ENCODE measurements at places on chromosomes 12 and 14.

DNA sequence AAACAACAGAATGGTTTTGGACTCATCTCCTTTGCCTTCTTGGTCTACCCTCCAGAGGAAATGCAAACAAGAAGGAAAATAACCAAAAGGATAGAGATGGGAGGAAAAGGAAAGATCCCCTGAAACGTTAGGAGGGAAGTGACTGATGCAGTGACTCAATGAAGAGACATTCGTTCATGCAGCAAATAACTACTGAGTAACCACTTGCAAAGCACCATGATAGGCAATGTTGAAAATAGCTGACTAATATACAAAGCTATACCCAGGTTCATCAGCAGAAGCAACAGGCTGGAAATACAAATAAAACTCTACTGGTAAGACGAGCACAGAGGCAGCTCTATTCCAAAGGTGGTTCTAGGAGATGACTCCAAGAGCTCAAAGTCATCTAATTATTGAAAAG lies 41.8 kb downstream of the R3HDM2 start:
- no peak for DNase-seq

DNA sequence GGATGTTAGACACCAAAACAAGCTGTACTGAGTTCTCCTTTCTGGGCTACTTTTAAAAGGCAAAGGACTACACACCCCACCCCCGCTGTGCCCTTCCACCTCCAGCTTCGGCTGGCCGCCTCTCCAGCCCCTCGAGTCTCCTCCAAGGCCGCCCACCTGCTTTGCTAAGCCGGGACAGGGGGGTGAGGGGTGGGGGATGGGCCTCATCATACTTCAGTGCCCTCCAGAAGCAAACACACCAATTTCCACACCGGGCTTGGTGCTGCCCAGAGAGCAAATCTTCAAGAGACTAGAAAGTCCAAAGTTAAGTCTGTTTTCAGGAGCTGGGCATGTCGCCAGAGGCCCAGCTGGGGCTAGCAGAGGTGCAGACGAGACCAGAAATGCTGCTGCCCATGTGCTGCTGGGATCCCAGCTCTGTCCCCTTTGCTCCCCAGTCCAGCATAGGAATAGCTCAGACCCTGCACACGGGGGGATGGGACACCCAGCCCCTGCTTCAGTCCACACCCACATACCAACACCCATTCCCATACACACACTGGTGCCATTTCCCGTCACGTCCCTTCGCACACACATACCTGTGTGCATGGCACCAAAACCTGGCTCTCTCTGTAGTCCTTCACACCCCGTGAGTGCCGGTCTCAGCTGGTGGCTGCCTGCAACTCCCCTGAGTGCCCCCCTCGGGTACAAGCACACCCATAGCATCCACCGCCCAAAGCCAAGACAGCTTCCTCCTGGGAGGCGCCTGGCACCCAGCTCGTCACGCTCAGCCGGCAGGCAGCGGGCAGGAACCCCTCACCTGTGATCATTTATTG lies 1.0 kb downstream of the SLC6A12 start:
- DNase-seq = no peak

DNA sequence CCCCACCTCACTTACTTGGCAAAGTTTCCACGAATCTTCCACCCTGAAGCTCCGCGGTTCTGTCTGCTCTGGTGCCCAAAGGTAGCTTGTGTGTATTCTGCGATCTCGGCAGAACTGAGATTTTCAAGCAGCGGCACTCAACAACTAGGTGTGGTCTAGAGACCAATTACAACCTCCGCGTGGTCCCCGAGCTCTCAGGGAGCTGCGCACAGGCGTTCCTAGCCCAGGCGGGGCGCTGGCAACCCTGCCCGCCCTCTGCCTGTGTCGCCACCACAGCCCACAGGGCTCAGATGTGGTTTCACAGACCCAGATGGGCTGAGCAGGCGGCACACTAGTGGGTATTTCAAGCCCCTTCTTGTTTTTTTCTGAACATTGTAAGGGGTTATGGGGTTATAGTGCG lies 1.5 kb upstream of the DIABLO start:
- no peak for DNase-seq

DNA sequence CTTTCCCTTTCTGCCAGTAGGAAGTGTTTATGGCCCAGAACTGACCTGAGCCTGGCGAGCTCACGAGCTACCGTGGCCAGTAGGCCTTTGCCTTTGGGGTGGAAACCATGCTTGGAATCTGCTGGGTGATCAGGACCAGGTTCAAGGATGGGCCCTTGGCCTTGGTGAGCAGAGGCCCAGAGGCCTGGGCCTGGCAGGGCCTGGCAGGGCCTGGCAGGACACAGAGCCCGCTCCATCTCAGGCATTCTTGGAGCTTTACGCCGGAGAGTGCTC lies 184.8 kb upstream of the RTL1 start:
- DNase-seq = no peak

DNA sequence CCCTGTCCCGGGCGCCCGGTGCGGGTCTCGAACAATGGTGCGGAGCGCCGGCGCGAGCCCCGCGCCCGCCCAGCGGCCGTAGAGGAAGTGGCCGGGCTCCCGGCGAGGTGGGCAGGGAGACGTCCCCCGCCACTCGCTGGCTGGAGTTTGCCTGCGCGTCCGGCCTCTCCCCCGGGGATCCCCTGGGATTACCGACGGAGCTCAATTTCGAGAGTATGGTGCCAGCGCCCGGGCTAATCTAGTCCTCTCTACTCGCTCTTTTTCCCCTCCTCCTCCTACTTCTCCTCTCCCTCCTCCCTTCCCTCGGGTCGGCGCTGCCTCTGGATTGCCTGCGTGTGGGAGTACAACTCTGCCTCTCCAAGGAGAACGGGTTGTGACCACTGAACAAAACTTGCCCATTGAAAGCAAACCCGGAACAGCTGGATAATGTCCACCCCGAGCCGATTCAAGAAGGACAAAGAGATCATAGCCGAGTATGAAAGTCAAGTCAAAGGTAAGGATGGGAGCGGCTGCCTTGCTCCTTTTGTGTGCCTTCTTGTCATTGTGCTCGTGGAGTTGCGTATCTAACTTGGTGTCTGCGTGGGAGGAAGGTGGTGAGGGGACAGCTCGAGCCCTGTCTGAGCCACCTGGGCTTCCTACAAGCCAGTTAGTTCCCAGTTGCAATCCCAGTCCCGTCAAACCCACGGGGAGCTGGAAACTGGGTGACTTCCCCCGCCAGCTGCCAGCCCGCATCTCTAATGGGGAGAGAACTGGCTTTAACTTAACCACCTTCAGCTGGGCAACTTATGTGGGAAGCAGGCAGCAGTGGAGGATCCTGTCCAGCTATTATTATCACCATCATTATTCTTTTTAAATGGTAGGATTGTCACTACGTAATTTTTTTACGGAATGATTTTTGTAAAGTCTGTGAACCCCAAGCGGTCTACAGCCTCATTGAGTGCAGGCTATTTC lies at the start of gene SRGAP1:
TSS of gene SRGAP1 (plus strand) at position 310 of the 951 bp plus-strand sequence. CDS start at position 427, 117 bp downstream.
- peak; percentile 77 for DNase-seq

GRCh38 chr12:57936513-57936883 lies 4.9 kb upstream of the ATP23 start:
- DNase-seq = no peak

DNA sequence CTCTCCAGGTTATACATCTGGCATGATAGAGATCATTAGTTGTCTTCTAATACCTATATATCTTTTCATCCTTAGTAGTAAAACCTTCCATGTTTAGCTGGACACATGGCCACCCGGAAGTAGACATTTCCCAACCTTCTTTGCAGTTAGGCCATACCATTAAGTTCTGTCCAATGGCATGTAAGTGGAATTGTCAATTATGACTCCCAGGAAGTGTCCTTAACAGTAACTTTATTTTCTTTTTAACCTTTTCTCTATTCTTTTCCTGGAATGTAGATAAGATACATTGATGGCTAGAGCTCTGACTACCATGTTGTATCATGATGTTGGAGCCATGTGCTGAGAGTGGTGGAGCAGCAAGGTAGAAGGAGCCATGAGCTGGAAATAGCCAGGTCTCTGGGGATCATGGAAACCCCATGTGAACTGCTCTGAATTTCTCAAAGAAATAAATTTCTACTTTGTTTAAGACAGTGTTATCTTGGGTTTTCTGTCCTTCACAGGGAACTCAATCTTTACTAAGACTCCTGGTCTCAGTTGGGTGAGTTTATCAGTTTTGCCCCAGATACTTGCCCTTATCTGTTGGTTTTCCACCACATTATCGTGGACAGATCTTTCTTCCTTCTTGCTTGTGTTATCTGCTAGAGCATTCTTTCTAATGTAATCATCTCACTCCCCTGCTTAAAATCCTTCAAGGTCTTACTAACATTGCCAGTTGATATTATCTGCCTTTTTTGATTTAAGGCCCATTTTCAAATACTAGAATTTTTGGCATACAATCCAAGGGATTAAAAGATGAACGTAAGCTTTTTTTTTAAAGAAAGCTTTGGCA lies 5.1 kb upstream of the LTA4H start:
- DNase-seq = no peak

DNA sequence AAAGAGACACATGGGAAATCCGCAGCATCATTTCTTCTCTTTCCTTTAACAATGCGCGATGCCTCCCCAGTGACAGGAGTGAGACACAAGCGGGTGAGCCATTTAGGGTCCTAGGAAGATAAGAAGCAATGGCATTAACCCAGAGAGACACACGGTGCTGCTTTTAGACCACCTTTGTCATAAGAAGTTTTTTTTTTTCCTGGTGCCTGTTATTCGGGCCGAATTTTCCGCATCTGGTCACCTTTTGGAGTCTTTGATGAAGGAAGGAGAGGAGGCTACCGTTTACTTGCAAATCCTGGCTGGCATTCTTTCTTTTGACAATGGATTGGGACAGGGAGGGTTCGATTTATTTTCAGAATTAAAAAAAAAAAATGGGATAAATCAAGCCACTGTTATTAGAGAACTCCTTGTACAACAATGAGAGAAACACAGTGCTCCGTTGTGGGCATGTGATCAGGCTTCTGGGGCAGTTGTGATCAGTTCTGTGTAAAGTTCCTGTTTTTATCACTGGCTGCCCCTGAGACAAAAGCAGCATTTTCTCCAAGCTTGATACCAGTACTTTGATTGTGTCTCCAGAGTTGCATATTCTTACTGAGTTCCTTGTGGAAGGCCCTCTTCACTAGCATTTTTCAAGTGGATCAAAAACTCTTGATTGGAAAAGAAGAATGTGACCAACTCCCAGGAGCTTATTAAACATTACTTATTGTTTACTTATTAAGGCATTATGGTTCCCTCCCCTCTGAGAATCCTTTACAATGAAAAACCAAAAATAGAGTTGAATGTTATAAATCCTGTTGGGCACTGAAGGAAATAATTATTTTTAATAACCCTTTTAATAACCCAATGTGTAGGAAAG lies 1.1 kb downstream of the DIP2B start:
- DNase-seq = no peak

- DNase-seq = no peak
Measured at GRCh38 chr14:68780358-68781160, 12.3 kb downstream of the ZFP36L1 start.

GRCh38 chr12:107411792-107412535 lies 273.6 kb upstream of the PWP1 start:
- DNase-seq = no peak

- peak; percentile 70 for DNase-seq
Measured at GRCh38 chr12:111775205-111776193, 8.8 kb downstream of the ALDH2 start.

- DNase-seq = no peak
Measured at GRCh38 chr12:66885115-66885875, 206.4 kb upstream of the GRIP1 start.

DNA sequence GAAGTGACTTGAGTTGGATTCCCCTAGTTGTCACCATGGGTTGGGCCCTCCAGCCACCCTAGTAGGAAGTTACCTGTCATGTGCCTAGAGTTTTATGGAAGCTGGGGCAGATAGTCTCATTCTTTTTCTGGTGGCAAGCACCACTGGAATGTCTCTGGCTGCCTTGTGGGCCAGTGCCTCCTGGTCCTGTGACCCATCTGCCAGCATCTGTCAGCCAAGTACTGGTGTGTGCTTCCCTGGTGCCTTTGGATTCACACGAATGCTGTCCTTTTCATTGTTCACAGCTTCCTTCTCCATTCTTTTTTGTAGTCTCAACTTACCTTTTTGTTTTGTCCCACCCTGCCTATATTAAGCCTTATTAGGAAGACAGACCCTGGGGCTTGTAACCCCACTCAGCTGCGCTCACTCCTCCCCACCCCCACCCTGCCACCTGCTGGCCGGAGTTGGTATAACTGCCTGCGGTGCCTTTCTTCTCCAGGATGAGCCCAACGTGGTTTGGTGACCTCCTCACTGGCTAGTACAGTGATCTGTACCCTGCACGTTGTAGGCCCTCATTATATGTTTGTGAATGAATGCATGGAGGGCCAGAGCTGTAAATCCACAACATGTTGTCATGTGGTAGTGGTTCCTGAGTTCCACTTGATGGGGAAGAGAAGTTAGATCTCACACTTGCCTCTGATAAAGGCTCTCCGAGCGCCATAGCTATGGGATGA lies 125.7 kb downstream of the TSPAN9 start:
- DNase-seq = no peak

- DNase-seq = no peak
Measured at GRCh38 chr12:25063873-25064628, 115.2 kb upstream of the BCAT1 start.

GRCh38 chr12:53287741-53288216 lies 7.6 kb upstream of the PFDN5 start:
- DNase-seq = no peak

- no peak for DNase-seq
Measured at GRCh38 chr12:1517007-1517406, 77.4 kb downstream of the FBXL14 start.

GRCh38 chr14:23544511-23545447 lies 6.8 kb downstream of the ZFHX2 start:
- DNase-seq = no peak

DNA sequence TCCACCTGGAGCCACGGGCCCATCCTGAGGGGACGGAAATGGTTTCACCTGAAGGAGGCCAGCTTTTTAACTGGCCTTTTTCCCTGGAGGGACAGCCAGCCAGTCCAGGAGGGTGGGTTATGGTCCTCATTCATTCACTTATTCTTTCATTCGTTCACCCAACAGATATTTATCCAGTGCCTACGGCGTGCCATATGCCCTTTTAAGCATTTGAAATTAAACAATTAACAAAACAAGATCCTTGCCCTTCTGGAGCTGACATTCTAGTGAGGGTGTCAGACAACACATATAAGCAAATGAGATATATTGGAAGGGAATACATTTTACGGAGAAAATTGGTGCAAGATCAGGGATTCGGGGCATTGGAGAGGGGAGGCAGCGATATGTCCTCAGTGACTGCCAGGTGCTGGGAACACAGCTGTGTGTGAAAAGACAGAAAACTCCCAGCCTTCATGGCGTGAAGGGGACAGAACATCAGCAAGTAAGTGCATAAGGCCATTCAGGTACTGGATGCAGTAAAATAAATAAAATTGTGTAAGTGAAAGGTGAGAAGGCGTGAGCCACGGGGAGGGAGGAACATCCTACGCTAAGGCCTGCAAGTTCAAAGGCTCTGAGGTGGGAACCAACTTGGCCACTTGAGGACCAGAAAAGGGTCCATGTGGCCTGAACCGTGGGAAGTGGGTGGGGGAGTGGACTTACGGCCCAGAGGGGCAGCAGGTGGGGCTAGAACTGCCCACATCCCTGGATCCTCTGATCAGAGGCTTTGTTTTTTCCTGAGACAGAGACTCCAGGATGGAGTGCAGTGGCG lies 684 bp upstream of the ABCB9 start:
- no peak for DNase-seq

DNA sequence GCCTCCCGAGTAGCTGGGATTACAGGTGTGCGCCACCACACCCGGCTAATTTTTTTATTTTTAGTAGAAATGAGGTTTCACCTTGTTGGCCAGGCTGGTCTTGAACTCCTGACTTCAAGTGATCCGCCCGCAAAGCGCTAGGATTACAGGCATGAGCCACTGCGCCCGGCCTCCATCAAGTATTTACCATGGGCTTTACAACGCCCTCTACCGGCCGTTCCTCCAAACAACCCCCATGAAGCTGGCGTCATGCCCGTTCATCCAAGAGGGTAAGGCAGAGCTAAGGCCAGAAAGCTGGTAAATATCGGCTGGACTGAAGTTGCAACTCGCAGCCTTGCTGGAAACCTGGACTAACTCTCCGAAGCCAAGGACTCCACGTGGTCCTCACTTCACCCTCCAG lies 41.6 kb downstream of the RNF34 start:
- DNase-seq = no peak
